HuH-7.5 (cell line): ENCODE measurements at places on chromosomes 3 and 15.

DNA sequence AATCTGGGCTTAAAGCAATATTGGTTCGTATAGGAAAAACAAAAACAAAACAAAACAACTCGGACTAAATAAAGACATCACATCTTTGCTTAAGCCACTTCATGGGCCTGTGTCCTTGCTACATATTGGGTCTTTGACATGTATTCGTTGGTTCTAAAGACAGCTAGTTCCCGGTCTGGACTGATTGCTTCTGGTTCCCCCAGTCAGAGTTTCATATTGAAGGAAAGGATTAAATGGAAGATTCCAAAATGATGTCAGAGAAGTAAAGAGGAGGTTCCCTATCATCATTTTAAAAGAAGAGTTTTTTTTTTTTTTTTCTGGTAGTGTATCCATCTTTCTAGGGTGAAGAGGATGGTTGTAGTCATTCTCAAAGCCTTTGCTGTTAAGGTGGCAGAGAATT is 2.3 kb downstream of the OXSR1 start:
- no peak for DNase-seq

GRCh38 chr3:112973325-112974177 is 1.4 kb downstream of the CD200R1 start:
- DNase-seq: no peak

- DNase-seq: no peak
These were observed 150.5 kb downstream of the MAGI1 start for GRCh38 chr3:65888196-65888595.

DNA sequence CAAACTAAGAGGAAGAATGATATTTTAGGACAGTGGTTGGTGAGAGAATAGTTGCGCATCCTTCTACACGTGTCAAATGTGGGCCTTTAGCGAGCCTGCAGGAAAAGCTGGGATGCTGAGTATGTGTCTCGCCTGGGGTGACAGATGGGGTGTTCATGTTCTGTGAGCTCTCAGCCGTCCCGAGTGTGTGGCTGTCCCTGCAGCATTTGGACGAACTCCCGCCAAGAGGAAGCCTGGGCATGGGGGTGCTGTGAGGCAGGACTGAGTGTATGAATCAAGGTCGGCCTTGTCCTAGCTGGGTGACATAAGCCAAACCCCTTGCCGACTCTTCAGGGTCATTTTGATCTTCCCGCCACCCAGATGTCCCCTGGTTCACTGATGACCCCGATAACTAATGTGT is 94.8 kb downstream of the CACNA1D start:
- no peak for DNase-seq

DNA sequence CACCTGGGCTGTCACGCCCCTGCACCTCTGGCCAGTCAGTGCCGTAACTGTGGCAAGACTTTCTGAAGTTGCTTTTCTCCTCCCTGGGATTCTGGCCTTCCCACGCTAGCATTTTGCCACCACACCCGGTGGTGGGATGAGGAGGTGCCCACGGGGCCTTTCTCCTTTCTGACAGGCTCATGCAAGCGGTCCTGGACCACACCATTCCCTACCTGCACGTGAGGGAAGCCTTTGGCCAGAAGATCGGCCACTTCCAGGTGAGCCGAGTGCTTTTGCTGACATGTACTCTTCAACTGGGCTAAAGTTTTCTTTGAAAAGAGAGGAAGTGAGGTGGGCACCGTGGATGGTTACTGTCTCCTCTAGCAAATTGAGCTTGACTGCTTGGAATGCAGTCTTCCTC is 9.6 kb downstream of the IVD start:
- DNase-seq: no peak

DNA sequence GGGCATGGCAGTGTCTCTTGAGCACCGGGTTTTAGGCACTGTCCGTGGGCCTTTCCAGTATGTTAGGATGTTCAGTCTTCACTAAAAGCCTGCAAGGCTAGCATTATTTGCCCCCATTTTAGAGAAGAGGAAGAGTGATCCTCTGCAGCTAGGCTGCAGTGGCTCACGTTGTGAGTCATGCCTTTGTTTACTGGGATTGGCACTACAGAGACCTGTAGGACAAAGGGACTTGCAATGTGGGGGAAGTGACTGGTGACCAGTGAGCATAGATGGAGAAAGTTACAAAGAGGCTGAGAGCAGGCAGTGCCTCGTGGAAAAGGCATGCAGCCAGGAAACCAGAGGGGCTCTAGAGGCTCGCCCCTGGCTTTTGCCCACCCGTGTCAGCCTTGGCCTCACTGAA is 26.8 kb upstream of the CPNE9 start:
- DNase-seq: no peak

- DNase-seq: no peak
These were observed 210.4 kb upstream of the NDN start for GRCh38 chr15:23897531-23897930.
